Muscle of leg (tissue), 16 donors: ENCODE measurements at places on chromosomes 1 and 21. TPM values are rescaled to one million over a fixed set of nuclear protein-coding genes. Genes with fewer than 3 reads are reported as not detected.

GJA9 gene
- not detected for total RNA-seq

DEPDC1 gene
- 6.8 TPM for total RNA-seq

NFYC gene
- total RNA-seq, result 35.7 TPM

SLC6A9 gene
- total RNA-seq, result 1.6 TPM

GLRX2 gene
- 18.4 TPM for total RNA-seq

LRRC53 gene
- not detected for total RNA-seq

PRCC gene
- total RNA-seq, result 22.7 TPM

CEP350 gene
- total RNA-seq, result 59.3 TPM

KRTAP10-12 gene
- total RNA-seq, result not detected

ERG gene
- total RNA-seq, result 14.2 TPM

FAM167B gene
- total RNA-seq, result 2.5 TPM

FALEC gene
- 0.84 TPM for total RNA-seq

C1orf50 gene
- total RNA-seq, result 5.2 TPM
